HepG2 (cell line): ENCODE measurements at places on chromosomes 7 and 10.

GRCh38 chr7:122067077-122067476 is 77.0 kb downstream of the AASS start:
- no peak for DNase-seq

DNA sequence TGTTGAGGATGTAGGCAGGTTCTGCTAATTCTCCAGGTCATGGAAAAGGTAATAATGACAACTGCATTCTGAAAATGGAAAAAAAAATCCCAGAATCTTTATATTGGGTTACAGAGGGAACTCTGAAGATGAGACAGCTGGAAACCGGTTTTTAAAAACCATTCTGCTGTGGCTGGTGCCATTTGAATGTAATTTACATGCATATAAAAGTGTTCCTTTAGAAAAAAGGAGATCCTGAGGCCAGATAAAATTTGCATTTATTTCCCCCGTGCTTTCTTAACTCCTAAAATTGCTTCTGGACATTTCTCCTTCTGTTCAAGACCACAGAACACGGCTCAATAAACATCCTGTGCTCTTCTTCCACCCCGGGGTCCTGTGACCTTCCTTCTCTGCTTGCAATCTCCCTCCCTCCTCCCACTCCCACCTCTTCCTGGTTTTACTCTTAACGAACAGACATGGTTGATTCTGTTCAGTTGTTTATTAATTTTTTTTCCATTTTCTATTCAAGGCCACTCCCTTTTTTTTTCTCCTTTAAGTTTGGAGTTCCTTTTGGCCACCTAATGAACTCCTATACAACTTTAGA is 41.6 kb downstream of the SH2D4B start:
- DNase-seq: no peak

GRCh38 chr7:102044984-102045673 is 227.7 kb downstream of the CUX1 start:
- no peak for DNase-seq

GRCh38 chr7:67346126-67346525 is 349.5 kb downstream of the TYW1 start:
- no peak for DNase-seq

GRCh38 chr10:42836096-42836495 is 53.5 kb downstream of the BMS1 start:
- DNase-seq: no peak

DNA sequence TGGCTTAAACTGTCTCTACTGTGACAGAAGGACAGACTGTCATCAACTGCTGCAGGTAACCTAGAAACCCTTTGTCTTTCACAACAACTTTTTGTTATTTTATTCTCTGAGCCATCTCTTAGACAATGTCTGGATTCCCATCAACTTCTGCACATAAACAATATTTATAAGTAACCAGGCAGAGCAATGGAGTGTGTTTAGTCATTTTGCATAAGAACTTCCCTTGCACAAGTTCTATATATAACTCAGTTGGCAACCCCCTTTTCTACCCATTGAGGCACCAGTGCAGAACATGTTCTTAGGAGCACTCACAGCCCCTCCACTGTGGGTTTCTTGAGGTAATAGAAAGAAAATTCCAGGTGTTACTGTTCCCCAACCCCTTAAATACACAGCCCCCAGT is 65.0 kb upstream of the IL6 start:
- DNase-seq: no peak

GRCh38 chr10:11363497-11363896 is 248.0 kb downstream of the USP6NL start:
- no peak for DNase-seq

DNA sequence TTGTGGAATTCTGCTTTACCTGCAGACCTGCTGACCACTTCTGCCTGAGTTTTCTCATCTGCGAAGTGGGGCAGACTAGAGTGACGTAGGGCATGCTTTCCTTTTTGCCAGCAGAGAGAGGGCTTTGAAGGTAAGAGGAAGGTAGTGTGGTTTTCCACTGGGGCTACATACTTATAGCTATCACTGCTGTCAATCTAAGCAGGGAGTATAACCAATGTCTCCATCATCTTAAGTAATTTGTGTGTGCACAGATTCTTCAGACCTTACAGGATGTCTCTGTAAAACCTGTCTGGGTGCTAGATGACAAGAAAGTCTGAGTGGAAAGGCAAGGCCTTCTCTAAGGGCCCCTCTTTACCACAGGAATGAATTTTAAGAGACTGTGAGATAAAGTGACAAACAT is 106.8 kb downstream of the RBM20 start:
- no peak for DNase-seq

GRCh38 chr10:71643904-71644303 is 75.7 kb downstream of the C10orf105 start:
- no peak for DNase-seq

GRCh38 chr10:18498998-18499397 is 152.4 kb downstream of the NSUN6 start:
- no peak for DNase-seq

- no peak for DNase-seq
These were observed 92.4 kb downstream of the CTTNBP2 start for GRCh38 chr7:117780832-117781231.

DNA sequence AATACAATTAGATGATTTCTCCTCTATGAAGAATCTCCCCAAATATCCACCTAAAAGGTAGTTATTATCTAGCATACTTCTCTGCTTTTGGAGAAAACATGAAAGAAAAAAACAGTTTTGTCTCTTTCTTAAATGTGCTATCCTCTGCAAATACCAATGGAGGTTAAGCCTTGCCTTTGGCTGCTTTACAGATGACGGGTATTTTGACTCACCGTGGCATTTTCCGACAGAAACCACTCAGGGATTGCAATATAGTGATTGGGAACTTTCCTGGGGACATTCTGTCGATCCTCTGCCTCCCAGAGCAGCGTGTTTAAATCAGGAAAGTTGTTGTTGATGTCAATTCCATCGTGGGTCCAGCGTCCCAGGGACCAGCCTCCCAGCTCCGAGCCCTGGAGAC is 100.6 kb downstream of the GPR26 start:
- DNase-seq: no peak

DNA sequence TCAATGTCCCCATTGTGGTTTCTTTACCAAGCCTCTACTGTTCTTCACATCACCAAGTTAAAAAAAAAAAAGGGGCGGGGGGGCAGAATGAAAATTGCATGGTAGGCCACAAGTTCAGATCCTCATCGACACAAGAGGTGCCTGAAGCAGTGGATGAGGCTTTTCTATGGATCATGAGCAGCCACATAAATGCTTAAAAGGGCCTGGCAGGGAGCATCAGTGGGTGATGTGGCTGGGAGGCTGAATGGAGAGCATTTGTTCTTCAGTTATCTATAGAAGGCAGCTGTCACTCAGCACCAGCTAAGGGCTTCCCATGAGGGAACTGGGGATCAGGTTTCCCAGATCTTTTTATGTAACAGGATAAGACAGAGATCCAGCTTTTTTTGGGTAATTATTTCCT is 117.9 kb downstream of the CFTR start:
- DNase-seq: no peak

GRCh38 chr7:74206589-74207120 is 3.2 kb upstream of the LAT2 start:
- DNase-seq: peak; percentile 61

DNA sequence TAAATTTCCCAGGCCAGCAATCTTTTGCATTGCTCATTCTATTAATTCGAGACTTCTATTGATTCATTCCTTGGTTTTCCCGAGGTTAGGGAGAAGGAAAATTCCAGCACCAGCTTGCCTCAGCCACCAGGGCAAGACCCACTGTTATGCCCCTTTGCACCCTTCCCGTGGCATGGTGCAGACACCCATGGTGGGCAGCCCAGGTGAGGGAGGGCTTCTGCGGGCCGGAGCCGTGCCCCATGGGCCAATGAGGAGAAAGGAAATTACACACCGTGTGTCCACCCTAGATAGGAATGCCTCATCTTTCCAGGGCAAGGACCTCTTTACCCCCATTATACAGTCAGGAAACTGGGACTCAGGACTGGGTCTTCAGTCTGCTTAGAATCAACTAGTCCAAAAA is 4.5 kb upstream of the GRID1 start:
- no peak for DNase-seq

GRCh38 chr10:36256166-36256565 is 614.1 kb upstream of the FZD8 start:
- no peak for DNase-seq

- no peak for DNase-seq
These were observed 3.8 kb upstream of the KAT6B start for GRCh38 chr10:74822521-74823089.

GRCh38 chr10:97538411-97538810 is 34.2 kb upstream of the ANKRD2 start:
- DNase-seq: no peak

DNA sequence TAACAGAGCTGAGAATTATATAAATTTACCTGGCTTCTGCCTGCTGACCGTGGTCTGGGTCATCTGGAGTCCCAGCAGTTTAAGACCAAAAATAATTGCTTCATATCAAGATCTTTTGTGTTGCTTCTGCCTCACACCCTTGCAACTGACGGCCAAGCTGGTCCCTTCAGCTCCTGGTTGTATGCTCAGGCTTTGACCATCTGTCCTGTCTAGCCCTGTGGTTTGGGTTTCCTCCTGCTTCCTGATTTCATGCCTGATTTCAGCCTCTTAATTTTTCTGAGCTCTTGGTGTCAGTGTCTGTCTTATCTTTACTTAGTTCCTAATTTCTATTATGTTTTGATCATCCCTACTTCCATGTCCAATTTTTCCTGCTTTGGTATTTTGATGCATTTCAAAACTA is 87.9 kb upstream of the PLXDC2 start:
- DNase-seq: no peak

DNA sequence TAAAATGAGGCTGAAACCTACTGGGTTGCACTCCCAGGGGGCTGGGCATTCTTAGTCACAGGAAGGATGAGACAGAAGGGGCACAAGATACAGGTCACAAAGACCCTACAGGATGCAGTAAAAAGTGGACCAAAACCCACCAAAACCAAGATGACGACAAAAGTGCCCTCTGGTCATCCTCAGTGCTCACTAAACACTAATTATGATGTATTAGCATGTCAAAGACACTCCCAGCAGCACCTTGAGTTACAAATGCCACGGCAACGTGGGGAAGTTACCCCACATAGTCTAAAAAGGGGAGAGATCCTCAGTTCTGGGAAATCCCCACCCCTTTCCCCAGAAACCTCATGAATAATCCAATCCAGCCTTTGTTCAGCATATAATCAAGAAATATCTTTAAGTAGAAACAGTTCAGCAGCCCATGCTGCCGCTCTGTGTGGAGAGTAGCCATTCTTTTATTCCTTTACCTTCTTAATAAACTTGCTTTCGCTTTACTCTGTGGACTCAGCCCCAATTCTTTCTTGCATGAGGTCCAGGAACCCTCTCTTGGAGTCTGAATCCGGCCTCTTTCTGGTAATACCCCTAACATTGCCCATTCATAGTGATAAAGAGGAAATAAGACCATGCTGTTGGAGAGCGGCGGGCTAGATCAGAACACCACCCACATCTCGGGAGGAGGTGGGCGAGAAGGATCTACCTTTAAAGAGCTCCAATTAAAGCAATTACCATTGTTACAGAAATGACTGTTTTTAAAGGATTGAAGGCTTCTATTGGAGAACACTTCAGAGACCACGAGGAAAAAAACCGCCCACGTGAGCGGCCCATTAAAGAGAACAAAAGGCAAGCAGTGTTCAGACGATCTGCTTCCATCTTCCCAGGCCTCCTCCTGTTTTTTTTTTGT is 170.9 kb downstream of the USP6NL start:
- no peak for DNase-seq
